Stimulated activated CD4-positive, alpha-beta T cell treated with anti-CD3 and anti-CD28 coated beads, Interleukin-4, amount 100 ng/mL, for 1 hour (primary cell): ENCODE measurements at places on chromosomes 2 and 18.

- DNase-seq = no peak
These were observed 105.7 kb upstream of the GPC1 start for GRCh38 chr2:240329778-240330177.

DNA sequence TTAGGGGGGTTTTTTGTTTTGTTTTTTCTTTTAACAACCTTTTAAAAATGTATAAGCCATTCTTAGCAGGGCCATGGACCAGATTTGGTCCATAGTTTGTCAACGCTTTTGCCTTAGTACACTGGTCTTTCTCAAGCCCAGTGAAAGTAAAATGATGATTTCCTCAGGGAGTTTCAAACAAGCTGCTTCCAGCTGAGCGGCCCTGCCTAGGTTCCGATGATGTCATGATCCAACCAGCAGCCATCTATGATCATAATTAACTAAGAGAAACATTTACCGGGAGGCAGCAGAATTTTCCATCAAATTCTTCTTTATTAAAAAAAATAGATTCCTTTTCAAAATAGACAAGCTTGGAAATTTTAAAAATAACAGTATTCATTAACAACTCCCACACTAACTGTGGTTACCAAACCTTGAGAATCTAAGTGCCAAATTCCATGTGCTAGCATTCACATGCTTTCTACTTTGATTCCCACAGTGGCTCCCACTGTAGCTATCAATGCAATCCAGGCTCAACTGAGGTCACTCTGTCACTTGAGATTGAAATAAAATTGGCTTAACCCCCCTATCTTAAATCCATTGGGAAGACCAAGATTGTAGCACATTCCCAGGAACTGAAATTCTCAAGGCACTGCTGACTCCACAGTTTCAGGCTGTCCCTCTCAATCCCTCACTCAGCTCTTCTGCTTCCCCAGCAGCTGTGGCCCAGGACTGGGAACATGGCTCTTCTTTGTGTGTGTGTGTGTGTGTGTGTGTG, 148.9 kb downstream of the RNF152 start:
- no peak for DNase-seq

GRCh38 chr2:237892984-237893595, 33.7 kb downstream of the RAMP1 start:
- no peak for DNase-seq

GRCh38 chr2:226773291-226773690, 26.3 kb downstream of the IRS1 start:
- no peak for DNase-seq

DNA sequence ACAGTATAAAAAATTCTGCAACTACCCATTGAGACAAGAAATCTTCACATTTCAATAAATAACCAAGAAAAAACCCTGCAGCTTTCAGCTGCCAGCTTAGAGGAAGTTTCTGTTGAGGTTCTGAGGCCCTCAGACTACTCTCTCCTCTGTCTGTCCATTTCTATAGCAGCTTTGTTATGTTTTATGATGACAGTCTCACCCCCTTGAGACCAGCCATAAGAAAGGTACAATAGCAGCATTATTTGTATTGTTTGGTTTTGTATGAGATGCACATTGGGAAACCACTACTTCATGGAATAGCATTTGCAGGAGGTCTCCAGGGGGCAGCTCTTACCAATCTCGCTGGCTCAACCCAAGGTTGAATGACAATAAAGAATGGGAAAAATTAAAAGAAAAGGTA, 334.6 kb upstream of the VRK2 start:
- DNase-seq = no peak

- DNase-seq = no peak
These were observed 118.6 kb downstream of the PTGR3 start for GRCh38 chr18:75090336-75090735.

- no peak for DNase-seq
These were observed 70.5 kb upstream of the TTC39C start for GRCh38 chr18:23943903-23944624.

DNA sequence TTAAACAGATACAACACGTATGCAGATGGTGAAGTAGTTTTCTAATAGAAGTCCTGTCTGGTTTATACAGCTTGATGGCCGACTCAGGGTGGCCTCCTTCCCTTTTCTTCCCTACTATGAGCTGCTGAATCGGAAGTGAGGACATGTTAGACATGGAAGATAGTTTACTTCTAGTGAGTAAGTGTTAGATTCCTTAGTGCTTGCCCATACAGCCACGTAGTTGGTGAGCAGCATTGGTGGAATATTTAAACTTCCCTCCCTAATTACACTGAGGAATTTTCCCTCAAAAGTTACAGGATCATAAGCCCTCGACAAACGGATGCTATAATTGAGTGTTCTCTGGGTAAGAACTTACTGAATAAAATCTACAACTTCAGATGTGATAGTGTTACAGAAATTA, 52.1 kb downstream of the RHBDD1 start:
- DNase-seq = no peak

DNA sequence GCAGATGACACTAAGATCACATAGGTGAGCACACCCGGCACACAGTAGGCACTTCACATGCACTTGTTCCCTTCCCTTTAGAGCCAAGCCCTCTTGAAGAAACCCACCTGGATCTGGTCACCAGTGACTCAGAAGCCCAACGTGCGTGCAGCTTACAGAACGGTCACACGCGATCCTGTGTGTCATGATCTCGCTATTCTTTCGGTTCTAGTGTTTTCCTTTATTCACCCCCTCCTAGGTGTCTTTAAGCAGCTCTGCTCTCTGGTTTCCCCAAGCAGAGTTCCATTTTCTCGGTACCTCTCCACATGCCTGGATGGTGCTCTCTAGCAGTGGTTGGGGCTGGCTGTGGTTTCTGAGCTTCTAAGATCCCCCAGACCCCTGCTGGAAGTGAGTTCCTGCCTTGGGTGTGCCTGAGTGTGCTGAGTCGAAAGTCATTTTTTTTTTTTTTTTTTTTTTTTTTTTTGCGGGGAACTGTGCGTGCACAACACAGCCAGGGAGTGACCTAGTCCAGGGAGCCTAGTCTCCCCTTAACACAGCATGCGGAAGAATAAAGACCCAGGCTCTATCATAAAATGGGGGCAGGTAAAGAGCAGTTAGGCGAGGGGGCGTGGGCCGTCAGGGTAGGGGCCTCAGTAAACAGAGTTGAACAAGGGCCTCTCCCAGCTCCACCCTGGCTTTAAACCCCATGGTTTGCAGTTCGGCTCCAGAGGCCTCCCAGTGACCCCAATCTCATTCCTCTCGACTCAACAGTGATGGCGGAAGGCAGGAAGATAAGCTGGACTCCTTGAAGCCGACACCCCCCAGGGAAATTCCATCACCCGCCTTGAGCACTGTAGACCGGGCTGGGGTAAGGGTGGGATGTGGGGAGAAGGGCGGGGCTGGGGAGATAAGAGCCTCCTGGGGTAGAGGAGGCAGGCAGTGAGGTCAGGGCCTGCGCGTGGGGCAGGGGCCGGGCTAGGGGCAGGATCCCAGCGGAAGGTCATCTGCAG, 29.8 kb upstream of the DNMT3A start:
- DNase-seq = no peak

DNA sequence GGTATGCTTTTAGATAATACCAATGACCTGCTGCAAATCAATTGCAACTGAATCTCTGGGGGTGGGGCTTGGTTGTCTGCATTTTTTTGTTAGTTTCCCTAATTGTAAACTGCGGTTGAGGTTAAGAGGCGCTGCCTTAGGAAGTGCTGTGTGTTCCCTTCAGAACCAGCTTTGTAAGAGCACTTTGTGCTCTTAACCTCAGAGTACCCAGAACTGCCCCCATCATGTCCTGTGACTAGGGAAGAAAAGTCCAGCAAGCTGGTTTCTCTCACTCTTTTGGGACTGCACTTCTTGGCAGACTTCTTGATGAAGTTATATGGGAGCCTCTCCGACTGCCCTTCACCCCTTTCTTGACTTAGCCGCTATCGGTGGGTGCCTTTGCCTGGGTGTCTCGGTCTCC, 245.5 kb upstream of the CXCR4 start:
- no peak for DNase-seq

DNA sequence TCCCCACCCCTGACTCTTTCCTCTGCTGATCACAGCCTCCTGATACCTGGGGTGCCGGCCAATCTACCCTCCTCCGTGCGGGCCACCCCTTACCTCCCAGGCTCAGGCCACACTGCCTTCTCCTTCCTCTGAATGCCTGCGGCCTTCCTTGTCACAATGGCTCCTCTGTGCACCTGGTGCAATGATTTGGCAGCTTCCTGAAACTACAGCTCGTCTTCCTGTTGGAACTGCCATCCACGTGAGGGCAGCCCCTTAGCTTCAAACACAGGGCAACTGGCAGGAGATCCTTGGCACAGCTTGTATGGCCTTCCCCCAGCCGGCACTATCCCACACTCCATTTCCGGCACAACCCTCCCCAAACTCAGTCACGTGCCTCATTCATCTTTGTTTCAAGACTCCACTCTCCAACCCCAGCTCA, 69.0 kb downstream of the STPG4 start:
- no peak for DNase-seq

GRCh38 chr2:21633911-21634310, 510.1 kb downstream of the TDRD15 start:
- no peak for DNase-seq

DNA sequence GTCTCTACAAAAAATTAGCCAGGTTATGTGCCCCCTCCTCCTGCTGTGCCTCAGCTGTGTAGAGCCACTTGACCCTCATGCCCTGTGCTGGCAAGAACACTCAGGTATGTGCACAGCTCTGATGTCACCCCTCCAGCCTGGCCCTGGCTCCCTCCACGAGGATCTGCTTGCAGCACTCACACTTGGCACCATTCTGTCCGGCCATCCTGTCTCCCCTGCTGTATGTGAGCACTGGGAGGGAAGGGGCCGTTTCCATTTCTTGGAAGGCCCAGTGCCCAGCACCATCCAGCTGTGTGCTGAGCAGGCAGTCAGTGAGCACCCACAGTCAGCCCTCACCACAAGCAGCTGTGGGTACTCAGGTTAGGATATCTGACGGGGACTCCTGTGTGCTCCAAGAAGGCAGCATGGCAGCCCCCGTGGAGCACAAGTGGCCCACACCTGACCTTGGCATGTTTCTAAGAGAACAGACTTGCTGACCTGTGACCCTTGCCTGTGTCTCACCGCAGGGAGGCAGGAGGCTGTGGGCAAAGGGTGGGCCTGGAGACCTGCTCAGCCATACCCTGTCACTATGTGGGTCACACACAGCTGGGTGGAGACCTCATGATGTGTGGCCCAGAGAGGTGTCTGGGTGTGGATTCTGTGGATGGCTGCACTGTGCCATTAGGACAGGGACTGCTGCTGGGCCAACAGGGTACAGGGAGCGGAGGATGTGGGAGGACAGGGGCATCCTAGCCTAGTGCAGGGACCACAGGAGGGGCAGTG, 31.5 kb downstream of the USP34 start:
- DNase-seq = no peak

DNA sequence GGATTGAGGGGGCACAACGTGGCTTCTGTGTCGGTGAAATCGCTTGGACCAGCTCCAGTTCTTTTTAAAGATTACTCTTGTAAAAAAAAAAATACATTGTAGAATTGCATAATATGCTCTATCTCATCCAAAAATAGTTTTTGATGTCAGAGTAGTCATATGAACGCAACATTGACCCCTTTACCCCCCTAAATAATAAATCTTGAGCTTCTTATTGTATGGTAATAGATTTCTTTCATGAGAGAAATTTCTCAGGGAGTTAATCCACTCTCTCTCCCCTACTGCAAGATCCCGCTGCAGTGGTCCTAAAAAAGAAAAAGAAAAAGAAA, 50.2 kb upstream of the PAIP2B start:
- no peak for DNase-seq

- no peak for DNase-seq
These were observed 28.1 kb downstream of the FOSL2 start for GRCh38 chr2:28420722-28421121.

DNA sequence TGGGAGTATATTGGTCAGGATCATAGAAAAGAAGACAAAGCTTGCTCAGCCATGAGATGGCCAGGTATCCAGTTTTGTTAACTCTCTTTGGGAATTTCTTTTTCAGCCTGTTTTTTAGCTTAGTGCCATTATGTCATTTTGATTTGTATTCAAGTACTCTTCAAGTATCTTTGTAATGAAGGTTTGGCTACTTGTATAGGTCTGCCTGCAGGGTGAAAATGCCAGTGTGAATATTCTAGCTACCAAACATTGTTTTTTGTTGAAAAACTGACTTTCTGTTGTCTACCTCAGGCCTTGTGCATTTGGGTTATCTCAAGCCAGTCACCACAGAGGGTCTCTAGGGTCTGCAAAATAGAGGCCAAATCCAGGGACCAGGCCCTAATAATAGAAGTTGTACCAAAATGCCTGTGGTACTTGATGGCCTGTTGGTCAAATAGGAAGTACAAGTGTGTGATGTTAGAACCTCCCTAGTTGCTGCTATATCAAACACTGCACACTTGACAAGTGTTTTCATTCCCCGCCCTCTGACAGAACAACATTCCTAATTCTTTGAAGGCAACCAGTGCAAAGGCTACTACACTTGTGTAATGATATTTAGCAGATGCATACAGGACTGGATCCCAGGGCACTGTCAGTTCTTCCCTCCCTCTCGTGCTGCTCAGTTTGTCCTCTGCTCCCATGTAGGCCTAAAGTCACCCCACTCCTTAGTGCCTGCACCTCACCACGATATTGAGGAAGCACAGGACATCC, 36.4 kb downstream of the RNMT start:
- DNase-seq = no peak

DNA sequence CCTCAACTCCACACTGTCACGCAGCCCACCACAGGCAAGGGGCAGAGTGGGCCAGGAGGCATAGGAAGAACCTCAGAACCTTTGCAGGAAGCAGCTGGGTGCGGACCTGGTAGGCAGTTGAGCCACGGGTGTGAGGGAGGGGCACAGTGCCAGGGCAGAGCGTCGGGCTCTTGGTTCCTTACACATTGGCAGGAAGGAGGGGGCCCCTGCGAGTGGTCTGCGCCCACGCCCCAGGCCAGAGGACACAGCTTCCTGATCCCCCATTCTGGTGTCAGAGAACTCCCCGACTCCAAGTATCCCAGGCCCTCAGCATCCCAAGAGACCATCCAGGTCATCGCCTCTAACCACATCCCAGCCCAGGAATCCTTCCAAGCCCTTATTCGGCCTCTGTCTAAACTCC, 61.5 kb downstream of the TNS1 start:
- DNase-seq = no peak

- DNase-seq = no peak
These were observed 39.8 kb downstream of the FAM98A start for GRCh38 chr2:33559328-33559727.

- DNase-seq = peak; percentile 78
These were observed 22.8 kb downstream of the ZSCAN30 start for GRCh38 chr18:35267161-35267651.

DNA sequence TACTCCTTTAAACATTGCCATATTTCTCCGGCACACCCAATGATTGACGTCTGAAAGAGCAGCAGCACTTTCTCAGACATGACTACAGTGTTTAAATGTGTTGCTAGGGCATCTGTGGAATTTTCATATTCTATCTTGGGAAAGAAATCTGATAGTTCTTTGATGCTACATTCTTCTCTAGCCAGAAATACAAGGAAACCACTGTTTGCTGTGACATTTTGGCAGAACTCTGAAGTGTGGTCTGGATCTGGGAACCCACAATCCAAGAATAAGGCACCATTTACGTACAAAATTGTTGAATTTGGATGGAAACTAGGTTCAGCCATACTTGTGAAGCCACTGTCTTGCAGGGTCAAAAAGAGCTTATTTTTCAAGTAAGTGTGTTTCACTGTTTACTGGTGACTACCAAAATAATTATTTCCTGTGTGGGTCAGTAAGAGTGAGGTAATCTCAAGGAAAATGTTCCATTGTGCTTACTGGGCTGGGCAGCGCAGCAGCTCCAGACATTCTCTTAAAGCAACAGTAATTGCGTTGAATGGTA, 21.3 kb upstream of the CD28 start:
- no peak for DNase-seq

GRCh38 chr2:42830922-42831574, 38.7 kb upstream of the HAAO start:
- no peak for DNase-seq

GRCh38 chr2:158969162-158969714, 798 bp downstream of the TANC1 start:
- no peak for DNase-seq
